ENCODE measurements at places on chromosomes 5 and 9.

DNA sequence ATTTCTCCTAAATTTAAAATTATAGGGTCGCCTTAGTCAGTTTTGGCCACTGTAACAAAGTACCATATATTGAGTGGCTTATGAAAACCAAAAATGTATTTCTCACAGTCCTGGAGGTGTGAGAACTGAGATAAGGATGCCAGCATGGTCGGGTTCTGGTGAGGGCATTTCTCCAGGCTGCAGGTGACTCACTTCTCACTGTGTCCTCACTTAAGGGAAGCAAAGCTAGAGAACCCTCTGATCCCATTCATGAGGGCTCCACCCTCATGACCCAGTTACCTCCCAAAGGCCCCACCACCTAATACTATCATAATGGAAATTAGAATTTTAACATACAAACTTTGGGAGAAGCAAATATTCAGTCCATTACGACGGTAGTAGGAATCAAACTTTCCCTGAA, 75.1 kb upstream of the FBN2 start:
- no peak for DNase-seq

GRCh38 chr9:9945966-9946365, 666.8 kb downstream of the PTPRD start:
- no peak for DNase-seq

DNA sequence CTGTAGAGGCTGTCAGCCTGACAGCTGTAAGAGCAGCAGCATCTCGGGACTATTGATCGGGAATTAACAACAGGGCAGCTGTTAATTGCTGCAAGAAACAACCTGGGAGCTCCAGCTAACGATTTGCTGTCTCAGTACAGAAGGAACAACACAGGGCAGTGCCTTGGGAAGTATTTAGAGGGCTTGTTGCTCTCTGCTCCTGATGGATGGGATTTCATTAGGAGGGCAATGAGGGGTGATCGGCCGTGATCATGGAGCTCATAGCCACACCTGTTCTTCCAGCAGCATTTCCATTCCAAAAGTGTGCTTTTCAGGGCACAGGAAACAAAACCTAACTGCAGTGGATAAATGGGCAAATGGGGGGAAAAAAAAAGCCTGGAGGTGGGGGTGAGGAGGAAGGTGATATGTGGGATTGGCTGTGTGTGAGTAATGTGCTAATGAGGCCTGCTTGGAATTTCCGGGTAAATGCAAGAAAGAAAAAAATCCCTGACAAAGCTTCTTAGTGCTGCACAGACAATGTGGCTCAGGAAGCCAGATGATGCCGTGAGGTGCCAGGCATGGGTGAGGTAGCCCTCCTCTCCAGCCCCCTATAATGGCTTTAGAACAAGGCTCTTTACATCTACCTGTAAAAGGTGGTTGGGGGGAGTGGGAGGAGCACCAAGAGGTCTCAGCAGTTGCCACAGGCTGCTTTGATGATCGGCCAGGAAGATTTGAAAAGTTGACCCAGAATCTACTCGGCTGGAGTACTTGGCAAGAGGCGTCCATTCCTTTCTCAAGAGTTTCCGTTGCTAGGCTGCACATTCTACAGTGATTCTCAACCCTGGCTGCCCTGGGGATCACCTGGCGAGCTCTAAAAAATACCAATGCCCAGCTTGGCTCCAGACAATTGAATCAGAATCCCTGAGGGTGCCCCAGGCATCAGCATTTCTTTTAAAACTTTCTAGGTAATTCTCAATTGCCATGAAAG, 139.5 kb upstream of the KLF9 start:
- DNase-seq = no peak

- no peak for DNase-seq
Observed at GRCh38 chr5:161545344-161546094, 1.0 kb downstream of the GABRB2 start.

DNA sequence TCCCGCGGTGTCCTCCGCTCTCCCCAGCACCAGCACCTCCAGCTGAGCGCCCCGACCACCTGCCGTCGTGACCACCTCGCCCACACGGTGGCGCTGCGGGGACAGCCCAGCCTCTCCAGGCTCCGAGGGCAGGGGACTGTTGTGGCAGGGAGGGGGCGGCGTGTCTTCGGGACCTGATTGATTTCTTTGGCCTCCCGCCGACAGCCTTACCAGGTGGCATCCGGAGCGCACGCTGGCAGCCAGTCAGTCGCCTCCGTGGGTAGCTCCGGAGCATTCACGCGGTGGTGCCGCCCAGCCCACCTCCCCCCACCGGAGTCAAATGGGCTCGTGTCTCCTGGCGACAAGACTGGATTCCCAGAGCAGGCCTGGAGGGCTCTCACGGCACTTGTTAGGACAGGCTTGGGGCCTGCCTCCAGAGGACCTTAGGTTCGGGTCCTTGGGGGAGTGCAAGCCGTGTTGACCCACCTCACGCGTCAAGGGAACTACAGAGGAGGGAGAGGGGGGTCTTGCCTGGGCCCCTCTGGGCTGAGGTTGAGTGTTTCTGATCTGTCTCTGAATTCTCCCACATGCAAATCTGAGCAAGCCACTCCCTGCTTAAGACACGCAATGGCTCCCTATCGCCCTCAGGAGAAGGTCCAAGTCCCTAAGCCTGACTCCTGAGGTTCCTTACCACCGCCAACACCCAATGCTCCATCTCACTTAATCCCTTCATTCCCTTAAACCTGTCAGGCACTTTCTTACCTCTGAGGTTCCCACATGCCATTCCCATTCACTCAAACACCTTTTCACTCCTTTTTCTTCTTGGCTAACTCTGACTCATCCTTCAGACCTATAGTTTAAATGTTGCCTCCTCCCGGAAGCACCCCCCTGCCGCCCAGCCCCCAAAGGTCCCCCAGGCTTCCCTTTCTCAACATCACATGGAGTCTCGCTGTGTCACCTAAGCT, 51.2 kb upstream of the GGTA1 start:
- no peak for DNase-seq

GRCh38 chr9:84271921-84272556, 68.5 kb downstream of the SLC28A3 start:
- DNase-seq = no peak

DNA sequence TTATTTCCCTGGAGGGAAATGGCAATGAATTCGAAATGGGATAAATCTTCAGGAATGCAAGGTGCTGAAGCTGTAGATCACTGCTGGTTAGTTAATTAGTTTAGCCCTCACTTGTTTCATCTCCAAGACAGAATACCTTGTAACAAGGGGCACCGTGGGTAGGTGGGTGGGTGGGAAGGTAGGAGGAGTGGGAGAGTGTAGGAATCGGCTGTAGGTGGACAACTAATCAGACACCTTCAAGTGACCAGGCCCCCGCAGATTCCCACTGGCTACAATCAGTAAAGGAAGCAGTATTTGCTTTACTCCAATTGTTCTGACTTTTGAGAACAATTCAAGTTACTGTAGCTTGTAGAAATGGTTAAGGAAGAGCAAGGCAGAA, 293.7 kb downstream of the TLE1 start:
- DNase-seq = no peak

All from SIG-M5 (cell line).